ENCODE measurements at places on chromosomes 5 and 9. TPM values are rescaled to one million over a fixed set of nuclear protein-coding genes. Genes with fewer than 3 reads are reported as not detected.

GADD45G gene
- total RNA-seq = 54.0 TPM

ISL1 gene
- total RNA-seq = not detected

PCDHGA3 gene
- 12.1 TPM for total RNA-seq

MAML1 gene
- total RNA-seq = 13.5 TPM

GDNF gene
- total RNA-seq = 0.20 TPM

KCNV2 gene
- total RNA-seq = not detected

OBP2B gene
- total RNA-seq = not detected

ENC1 gene
- 2.7 TPM for total RNA-seq

BSPRY gene
- 0.37 TPM for total RNA-seq

UBAP1 gene
- total RNA-seq = 46.9 TPM

PCDHB15 gene
- 2.6 TPM for total RNA-seq

TMEM171 gene
- not detected for total RNA-seq

TRIP13 gene
- total RNA-seq = 0.32 TPM

BTNL8 gene
- total RNA-seq = 0.27 TPM

UGCG gene
- 13.5 TPM for total RNA-seq

FABP6 gene
- 3.3 TPM for total RNA-seq

SNCAIP gene
- total RNA-seq = 1.7 TPM

STING1 gene
- total RNA-seq = 46.3 TPM

AIF1L gene
- total RNA-seq = 22.9 TPM

KLF9 gene
- total RNA-seq = 54.9 TPM

TUSC1 gene
- 13.1 TPM for total RNA-seq

DOCK2 gene
- total RNA-seq = 7.5 TPM

FGF18 gene
- total RNA-seq = 18.5 TPM

NKD2 gene
- 3.4 TPM for total RNA-seq

Data from left ventricle myocardium superior (tissue), 1 donor.